ENCODE measurements at places on chromosomes 3 and 15.

DNA sequence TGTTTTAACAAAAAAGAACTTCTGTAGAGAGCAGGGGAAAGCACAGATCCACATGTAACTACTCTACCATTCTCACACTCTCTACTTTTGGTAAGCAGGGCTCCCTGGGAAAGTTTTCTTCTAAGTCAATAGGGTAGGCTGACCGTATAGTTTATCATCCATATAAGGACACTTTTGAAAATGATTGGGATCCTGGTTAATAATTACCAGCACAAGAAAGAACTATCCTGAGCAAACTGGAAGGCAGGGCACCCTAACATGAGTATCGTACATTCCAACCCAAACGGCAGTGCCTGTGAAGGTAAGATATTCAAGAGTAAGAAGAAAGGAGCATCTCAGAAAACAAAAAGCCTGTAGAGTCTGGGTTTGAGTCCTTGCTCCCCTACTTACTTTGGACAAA, 22.1 kb downstream of the SUSD5 start:
- ATAC-seq = no peak

DNA sequence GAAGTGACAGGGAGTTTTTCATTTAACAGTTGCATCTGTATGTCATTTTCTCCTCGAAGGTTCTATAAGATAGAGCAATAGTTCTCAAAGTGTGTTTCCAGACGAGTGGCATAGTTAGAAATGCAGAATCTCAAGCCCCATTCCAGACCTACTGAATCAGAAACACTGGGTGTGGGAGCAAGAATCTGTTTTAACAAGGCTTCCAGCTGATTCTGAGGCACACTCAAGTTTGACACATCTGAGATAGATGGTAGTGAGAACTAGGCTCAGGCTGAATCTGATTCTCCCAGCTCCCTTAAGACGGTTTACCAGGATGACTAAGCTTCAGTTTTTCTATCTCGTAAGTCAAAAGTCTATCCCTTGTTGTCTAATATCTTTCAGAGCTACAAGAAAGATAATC, 159.8 kb upstream of the NUDT16 start:
- no peak for ATAC-seq

DNA sequence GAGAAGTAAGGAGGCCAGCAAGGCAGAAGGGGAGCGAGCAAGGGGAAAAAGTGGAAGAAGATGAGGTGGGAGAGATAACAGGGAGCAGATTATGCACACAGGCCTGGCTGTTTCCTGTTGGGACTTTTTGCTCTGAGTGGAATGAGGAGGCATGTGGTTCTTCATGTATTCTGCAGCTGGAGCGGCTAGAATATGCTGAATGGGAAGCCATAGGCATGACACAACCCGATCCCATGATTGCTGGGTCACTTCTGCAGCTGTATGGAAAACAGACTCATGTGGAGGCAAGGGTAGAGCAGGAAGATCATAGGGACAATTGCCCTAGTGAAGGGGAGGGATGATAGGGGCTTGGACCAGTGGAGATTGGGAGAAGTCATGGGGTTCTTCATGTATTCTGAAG, 206.0 kb upstream of the SUCLG2 start:
- ATAC-seq = no peak

DNA sequence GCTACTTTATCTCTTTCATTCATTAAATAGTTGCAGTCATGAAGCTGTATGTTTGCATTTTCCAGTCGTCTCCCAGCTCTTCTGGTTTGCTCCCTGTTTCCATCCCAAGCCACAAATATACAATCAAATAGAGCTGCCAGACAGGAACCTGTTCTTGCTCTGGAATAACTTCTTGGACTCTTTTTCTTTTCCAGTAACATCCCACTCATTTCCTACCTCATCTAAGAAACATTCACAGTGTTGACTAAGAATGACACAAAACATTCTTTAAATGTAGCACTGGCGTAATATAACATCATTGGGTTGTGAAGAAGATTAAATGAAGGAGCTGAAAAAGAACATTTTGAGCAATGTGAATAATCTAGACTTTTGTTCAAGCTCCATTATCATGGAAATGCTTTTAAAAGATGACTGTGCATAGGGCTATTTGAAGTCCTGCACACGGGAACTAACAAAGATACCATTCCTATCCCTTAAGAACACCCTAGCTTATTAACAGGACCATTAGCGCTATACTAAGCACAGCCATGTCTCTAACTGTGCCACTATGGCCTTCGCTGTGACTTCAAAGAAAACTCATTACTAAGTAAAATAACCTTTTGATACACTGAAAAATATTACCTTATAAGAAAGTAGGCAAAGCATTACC, 574.0 kb downstream of the NAALADL2 start:
- peak; percentile 80 for ATAC-seq

- no peak for ATAC-seq
Measured at GRCh38 chr3:36776436-36776835, 12.1 kb upstream of the DCLK3 start.

- no peak for ATAC-seq
Measured at GRCh38 chr3:195809796-195810454, 1.8 kb downstream of the MUC4 start.

DNA sequence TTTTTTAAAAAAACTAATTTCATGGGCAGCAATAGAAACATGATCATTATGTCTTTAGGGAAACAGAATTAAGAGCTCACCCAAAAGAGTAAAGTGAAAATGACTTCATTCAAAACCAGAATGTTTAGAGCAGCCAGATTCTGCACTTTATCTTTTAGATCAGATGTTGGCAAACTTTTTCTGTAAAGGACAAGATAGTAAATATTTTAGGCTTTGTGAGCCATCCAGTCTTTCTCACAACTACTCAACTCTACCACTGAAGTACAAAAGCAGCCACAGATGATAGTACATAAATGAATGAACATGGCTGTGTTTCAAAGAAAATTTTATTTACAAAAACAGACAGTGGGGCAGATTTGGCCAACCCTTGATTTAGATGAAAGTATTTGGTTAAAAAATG, 84.5 kb downstream of the SETD2 start:
- ATAC-seq = no peak

- ATAC-seq = no peak
Measured at GRCh38 chr3:133709139-133709750, 36.9 kb upstream of the TF start.

DNA sequence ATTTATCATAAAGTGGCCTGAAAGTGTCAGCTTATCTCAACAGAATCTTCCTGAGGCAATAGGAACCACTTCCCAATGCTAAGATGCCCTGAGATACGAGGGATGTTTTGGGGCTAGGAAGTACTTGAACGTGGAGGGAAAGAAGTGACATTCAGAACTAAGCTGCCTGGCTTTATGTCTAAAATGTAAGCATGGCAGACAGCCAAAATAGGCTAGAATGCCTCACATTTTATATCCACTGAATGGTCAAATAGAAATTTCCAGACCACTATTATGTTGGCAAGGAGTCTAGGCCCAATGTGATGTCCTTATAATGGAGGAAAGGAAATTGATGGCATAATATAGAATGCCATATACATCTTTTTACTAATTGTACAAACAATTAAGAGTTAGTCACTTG, 154.9 kb downstream of the PEX5L start:
- ATAC-seq = no peak

GRCh38 chr3:149316437-149316836, 17.0 kb downstream of the TM4SF18 start:
- ATAC-seq = 0 out of 3 replicates have a peak, but pooled peaks have one; percentile 16

DNA sequence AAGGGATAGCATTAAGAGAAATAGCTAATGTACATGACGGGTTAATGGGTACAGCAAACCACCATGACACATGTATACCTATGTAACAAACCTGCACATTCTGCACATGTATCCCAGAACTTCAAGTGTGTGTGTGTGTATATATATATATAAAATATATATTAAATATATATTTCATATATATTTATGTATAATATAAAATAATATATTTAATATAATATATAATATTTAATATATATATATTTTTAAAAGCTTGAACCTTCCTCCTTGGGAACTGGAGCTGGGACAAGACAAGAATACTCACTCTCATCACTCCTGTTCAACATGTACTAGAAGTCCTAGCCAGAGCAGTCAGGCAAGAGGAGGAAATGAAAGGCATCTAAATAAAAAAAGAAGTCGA, 149.3 kb downstream of the UNC13C start:
- no peak for ATAC-seq

DNA sequence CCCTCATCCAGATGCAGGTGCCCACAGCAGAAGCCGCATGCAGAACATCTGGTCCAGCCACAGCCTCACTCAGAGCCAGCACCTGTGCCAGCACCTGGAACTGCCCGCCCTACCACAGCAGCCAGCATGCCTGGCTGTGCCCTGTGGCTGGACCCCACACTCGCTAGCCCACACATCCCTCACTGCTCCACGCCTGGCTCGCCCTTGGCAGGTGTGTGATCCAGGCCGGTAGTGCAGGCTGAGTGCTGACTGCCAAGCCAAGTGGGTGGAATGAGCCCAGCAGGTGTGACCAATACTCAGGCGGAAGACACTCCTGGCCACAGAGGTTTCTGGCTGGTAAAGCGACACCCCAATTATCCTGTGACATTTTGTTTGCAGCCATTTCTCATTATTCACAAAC, 162.4 kb upstream of the ROBO1 start:
- no peak for ATAC-seq

GRCh38 chr3:87621667-87622066, 345.3 kb upstream of the POU1F1 start:
- ATAC-seq = no peak

- no peak for ATAC-seq
Measured at GRCh38 chr3:137020315-137020714, 62.5 kb downstream of the IL20RB start.

GRCh38 chr3:184582646-184583577, 21.3 kb downstream of the EPHB3 start:
- no peak for ATAC-seq

- peak; percentile 57 for ATAC-seq
Measured at GRCh38 chr3:100753846-100754245, 44.6 kb downstream of the TFG start.

GRCh38 chr15:28033443-28033842, 65.7 kb downstream of the OCA2 start:
- no peak for ATAC-seq

DNA sequence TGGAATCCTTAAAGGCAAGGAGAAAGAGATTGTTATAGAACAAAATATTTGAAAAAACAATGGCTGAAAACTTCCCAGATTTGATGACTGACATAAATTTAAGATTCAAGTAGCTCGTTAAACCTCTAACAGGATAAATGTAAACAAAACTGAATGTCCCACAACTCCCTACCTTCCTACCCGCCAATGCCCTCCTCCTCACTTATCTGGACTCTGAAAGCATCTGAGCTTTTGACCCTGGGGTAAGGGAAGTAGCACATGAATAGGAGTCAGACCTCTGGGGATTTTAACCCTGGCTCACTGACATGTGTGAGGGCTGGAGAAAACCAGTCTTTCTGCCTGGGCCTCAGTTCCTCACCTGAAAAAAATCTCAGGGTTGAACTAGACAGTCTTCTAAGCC, 26.9 kb downstream of the CYP19A1 start:
- ATAC-seq = no peak

GRCh38 chr3:138389841-138390581, 41.6 kb downstream of the MRAS start:
- ATAC-seq = peak; percentile 96

- ATAC-seq = no peak
Measured at GRCh38 chr3:44185396-44185915, 56.2 kb upstream of the TOPAZ1 start.

DNA sequence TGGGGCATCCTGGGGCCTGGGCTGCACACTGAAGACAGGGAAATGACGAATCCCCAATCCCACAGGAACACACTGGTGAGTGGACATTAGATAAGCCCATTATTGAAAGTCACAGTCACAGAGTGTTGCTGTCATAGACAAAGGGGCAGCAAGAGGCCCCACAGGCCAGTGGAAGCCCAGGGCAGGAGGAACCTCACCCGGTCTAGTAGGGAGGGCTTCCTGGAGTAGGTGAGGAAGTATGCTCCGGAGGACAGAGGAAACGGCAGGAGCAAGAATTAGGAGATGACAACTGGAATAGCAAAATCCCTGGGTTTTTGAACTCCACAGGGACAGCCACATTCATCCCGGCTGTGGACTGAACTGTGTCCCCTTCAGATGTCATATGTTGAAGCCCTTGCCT, 101.2 kb downstream of the TPRA1 start:
- ATAC-seq = no peak

- ATAC-seq = no peak
Measured at GRCh38 chr15:90192961-90193786, 8.0 kb upstream of the SEMA4B start.

DNA sequence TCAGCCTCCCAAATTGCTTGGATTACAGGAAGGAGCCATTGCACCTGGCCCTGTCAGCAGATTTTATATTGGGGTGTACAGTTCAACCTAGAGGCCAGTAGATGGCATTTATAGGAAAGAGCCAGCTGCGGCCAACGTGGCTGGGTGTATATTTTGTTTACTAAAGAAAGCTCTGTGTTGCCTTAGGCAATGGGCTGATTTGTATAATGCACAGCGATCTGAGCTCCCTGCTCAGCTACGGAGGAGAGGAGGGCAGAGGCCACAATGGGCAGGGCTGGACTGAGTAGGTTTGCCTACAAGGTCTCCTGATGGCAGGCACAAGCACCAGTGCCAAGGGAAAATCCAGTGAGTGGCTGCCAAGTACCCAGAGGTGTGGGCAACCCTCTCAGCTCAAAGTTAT, 282.4 kb downstream of the ARPP21 start:
- no peak for ATAC-seq

DNA sequence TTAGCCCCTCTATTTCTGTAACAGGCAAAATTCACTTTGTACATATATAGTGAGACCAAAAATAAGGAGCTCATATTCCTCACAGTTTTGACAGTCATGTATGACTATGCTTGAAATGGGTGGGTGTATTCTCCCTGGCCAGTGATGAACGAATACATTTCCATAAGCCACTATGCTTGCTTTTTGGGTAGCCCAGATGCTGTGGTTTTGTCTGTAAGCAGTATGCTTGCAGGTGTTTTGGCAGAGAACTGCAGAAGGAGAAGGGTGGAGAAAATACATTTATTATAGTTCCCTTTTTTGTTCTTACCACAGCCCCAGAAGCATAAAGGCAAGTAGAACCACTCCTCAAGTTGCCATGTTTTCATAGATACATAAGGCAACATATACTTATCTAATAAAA, 131.2 kb downstream of the RBMS3 start:
- no peak for ATAC-seq

- ATAC-seq = no peak
Measured at GRCh38 chr3:139941580-139941979, 6.6 kb downstream of the CLSTN2 start.

DNA sequence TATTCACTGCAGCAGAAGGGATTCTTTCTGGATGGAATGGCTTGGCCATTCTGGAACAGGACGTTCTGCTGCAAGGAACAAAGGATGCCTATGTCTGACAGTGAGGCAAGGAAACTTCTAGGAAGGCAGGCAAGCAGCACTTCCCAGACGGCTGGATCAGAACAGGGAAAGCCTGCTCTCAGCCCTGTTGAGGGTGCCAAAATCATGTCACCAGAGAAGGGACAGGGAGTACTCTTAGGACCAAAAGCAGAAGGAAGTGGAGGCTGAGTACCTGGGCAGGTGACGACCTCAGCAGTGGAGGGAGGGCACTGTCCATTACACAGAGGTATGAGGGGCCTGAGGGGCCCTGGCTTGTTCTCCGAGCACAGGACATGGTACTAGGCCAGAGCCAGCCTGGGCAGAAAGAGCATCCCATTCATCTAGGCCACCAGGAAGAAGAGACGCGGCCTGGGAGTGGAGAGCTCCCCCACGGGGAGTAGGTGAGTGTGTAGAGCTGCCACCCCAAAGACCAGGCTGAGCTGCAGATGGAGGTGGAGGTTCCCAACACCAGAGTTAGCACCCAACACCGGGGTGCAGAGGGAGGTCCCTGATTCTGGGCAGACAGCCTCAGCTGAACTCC, 9.6 kb downstream of the KLF15 start:
- no peak for ATAC-seq

- no peak for ATAC-seq
Measured at GRCh38 chr15:86553108-86553507, 473.4 kb downstream of the AGBL1 start.

Data from SK-N-SH treated with all-trans-retinoic acid at 6 μM for 48 hours (cell line).